ENCODE measurements at places on chromosomes 3 and 15.

DNA sequence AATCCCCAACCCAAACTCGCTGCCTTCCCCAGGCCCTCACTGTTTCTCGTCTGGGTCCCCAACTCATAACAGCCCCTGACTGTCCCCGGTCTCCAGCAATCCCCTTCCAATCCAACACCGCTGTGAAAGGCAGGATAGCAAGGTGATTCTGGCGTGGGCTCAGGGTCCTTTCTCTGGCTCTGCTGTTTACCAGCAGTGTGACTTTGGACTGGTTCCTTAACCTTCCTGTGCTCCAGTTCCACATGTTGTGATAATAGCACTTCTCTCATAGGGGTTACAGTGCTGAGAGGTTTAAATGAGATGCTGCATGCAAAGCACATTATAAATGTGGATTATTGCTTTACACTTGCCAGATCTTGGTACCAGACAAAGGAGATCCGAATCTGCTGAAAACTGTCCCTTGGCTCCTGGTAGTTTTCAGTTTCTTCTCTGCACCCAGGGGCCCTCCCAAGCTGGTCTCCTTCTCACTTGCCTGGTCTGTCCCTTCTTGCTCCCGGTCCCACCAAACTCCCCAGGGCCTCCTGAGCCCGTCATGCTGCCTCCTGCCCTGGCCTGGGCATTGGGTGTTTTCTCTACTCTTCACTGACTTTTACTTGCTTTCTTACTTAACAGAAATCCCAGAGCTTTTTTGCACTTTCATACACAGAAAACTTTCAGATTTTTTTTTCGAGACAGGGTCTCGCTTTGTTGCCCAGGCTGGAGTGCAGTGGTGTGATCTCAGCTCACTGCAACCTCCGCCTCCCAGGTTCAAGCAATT lies 26.8 kb upstream of the CYP11A1 start:
- DNase-seq, result no peak

- DNase-seq, result no peak
Measured at GRCh38 chr3:71513081-71513480, 70.4 kb downstream of the FOXP1 start.

DNA sequence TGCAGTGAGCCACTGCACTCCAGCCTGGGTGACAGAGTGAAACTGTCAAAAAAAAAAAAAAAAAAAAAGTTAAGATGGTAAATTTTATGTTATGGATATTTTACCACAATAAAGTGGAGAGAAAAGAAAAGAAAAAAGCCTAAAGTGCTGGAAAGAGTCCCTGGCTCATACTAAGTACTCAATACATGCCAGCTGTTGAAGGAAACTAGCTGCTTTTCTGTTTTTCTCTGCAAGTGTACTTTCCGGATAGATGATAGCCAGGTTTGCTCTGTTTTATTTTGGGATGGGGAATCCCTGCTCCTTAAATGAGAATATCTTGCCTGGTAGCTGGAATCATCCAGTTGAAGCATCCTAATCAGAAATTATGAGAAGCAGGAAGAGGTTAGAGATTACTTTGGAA lies 10.9 kb downstream of the EID1 start:
- DNase-seq, result no peak

DNA sequence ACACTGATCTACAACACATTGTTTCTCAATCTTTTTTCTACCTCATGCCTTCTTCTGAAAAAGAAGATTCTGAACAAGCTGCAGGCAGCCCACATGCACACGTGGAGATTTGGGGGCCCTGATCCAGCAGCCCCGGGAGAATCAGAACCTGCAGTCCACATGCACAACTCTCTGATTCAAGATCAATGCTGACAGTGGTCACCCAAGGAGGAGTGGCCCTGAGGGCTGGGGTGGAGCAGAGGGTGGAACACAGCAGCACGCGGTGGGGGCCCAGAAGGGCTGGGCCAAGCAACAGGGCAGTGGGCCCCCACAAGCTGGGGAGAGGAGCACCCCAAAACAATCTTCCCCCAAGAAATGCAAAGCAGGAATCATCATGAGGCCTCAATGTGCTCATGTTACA lies 202.1 kb upstream of the NSMCE3 start:
- DNase-seq, result no peak

- DNase-seq, result no peak
Measured at GRCh38 chr3:64140651-64141050, 84.6 kb downstream of the PRICKLE2 start.

GRCh38 chr15:50164458-50164857 lies 17.5 kb upstream of the SLC27A2 start:
- no peak for DNase-seq

DNA sequence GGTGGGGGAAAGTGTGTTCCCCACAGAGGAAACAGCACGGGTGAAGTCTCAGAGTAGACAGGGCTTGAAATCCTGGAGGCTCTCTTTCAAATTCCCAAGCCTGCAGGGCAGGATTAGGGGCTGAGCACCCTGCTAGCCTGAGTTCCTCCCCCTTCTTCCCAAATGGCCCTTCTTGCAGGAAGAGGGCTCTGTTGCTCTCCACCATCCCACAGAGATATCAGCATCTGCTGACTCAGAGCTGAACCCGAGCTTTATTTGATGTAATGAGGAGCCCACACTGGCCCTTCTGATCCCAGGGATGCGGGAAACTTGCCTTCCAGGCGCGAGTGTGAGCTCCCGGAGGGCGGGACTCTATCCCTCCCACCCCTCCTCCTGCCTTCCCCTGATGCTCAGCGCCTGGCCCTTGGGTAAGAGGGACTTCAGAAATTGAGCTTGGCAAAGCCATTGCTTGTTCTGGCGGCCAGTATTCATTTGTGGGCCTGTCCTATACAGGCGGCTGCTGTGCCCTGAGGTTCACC lies 1.4 kb upstream of the STRA6 start:
- DNase-seq, result no peak

GRCh38 chr3:141710888-141711616 lies 27.0 kb upstream of the RNF7 start:
- no peak for DNase-seq

DNA sequence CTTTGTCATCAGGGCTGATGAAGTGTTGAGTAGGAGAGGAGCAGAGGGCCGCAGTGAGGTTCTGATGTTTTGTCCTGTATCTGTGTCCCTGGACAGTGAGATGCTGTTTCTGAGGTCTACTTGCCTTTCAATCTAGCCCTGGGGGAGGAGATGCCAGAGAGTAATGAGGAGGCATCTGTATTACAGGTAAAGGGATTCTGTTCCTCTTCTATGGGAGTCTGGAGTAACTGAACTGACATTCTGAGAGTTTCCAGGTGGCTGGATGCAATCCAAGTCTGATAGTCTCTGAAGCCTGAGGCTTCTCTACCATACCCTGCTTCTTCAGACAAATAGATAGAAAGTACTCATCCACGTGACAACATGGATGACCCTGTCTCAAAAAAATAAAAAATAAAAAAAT lies 60.9 kb downstream of the IL12A start:
- DNase-seq, result no peak

GRCh38 chr3:184760337-184761074 lies 48.6 kb upstream of the MAGEF1 start:
- no peak for DNase-seq

DNA sequence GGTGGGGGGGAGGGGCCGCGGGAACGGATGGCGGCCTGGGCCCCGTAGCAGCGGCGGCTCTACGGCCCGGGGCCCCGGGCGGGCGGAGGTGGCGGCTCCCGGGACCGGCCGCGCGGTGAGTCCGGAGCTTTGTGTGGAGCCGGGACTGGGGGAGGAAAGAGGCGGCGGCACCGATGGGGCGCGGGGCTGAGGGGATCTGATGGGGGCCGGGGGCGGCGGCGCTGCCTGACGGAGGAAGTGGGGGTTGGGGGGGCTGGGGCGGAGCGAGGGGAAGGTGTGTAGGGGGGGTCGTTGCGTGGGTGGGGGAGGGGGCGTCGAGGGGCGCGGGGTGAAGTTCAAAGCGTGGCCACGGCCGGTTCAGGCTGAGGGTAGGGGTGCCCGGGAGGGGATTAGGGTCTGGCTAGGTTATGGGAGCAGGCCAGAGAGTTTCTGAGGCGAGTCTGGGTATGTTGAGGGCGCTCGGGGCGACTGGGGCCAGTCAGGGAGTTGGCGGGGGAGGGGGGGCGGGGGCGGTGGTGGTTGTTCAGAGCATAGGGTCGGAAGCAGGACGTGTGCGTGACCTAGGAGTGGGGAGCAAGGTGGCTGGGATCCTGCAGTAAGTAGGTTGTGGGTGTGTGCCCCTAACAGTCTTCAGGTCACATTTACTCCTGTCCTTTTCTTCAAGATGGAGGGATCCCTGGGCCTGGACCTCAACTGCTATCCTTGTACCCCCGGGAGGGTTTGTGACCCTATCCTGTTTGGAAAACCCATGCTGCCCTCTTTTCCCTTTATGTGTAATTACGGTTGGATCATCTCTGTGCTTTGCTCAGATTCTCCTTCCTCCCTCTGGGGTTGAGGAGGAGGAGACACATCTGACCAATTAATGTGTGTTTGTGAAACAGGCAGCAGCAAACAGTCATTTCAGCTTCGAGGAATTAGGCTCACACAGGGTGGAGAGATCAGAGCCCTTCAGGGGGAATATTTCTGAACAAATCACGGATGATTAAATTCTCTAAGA lies 644 bp downstream of the ZNF609 start:
- DNase-seq, result peak; percentile 28

- no peak for DNase-seq
Measured at GRCh38 chr3:187072102-187072501, 67.2 kb downstream of the RPL39L start.

GRCh38 chr3:5078151-5078550 lies 43.9 kb upstream of the ARL8B start:
- no peak for DNase-seq

- DNase-seq, result no peak
Measured at GRCh38 chr3:135248213-135248612, 453.2 kb downstream of the EPHB1 start.

- no peak for DNase-seq
Measured at GRCh38 chr3:186467969-186468368, 76.2 kb downstream of the CRYGS start.

- no peak for DNase-seq
Measured at GRCh38 chr3:18787441-18787840, 360.9 kb upstream of the KCNH8 start.

- DNase-seq, result no peak
Measured at GRCh38 chr3:171328419-171329082, 131.7 kb downstream of the TNIK start.

DNA sequence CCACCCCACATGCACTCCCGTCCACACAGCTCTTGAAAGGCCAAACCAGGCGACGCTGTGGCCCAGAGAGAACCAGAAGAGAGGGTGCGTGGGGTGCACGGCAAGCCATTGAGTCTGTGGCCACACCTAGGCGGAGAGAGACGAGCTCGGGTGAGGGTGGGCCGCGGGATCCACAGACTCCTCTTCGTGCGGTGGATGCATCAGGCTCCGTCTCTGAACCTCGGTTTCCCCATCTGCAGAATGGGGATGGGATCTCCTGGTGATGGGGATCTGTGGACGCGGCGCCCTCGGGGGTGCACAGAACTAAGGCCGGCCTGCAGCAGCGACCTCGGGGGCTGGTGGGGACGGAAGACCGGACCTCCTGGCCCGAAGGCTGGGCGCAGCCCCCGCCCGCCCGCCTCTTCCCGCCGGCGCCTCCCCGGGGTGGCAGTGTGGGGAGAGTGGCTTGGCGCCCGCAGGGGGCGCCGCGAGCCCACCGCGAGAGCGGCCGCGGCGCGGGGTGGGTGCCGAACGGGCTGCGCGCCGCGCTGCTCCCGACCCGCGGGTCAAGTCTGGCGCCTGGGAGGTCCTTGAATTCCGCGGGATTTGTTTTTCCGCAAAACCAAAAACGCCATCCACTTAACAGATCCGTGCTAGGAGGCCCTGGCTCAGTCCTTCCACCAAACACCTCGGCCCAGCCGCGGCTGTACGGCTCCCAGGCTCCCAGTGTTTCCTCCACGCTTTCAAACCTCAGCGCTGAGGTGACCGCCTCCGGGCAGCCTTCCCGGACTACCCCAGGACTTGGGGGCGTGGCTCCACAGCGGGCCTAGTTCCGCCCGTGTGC lies 13.2 kb upstream of the ADPGK start:
- DNase-seq, result peak; percentile 26

- no peak for DNase-seq
Measured at GRCh38 chr3:184198509-184198908, 12.5 kb downstream of the ABCF3 start.

DNA sequence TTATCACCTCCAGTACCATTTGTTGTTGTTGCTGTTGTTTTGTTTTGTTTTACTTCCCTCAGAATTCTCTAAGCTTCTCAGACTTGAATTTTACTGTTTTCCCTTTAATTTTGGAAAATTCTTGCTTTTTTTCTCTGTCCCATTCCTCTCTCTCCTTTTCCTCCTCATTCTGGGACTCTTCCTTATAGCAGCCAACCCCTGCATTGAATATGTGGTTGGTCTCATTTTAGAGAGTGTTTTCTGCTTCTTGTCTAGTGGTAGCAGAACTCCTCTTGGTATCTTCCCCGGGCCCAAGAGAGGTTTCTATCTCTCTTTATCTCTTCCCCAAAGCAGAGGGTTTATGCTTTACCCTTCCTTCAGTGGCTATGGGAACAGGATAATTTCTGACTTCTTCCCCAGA lies 113.6 kb downstream of the SPATA16 start:
- no peak for DNase-seq

- no peak for DNase-seq
Measured at GRCh38 chr3:177824190-177824786, 627.0 kb upstream of the TBL1XR1 start.

DNA sequence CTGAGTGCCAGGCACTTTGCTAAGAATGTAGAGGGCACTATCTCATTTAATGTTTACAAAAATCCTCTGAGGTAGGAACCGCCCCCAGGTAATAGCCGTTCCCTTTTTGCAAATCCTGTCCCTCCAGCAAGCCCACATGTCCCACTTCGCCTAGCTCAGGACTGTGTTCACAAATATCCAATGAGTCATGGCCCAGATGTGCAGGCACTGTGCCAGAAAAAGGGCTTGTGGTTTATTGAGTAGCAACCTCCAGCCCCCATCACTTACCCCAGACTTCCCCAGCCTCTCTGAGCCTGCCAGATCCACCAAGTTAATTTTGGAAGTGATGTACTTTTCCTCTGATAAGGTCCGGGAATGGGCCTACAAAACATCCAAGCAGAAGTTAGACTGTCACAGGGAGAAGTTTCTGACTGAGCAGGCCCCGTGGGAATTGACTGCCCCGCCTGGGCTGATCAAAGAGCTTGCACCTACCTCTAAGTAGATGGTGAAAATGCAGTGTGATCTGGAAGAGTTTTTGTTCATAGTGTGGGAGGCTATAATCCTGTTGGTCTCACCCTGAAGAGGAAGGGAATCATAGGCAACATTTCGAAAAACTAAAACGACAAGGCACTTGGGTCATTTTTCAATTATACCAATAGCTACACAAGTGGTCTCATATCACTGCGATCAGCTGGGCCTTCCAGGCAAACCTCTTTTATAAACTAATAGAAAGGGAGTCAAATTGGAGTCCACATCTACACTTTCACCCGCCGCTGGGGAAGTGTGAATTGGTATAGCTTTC lies 15.7 kb downstream of the KIF9 start:
- DNase-seq, result peak; percentile 30

DNA sequence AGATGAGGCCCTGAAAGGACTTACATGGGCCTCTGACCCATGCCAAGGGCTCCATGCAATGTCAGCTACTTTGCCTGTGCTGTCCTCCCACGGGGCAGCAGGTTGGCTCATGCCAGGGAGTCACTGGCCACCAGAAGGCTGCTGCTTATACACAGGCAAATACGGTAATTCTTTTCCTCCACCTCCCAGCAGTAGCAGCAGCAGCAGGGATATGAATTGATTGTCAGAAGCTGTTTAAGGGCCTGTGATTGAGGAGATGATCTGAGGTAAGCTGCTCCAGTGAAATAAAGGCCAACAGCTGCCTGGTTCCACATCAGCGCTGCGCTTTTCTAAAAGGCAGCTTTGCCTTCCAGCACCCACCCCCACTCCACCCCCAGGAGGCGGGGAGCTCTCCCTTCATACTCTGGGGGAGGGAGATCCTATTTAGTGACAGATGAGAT lies 250.5 kb downstream of the SHQ1 start:
- DNase-seq, result no peak
